ENCODE measurements at places on chromosomes 1 and 21. TPM values are rescaled to one million over a fixed set of nuclear protein-coding genes. Genes with fewer than 3 reads are reported as not detected.

GRCh38 chr21:27582948-27583430, 616.1 kb upstream of the ADAMTS5 start:
- DNase-seq: no peak

GRCh38 chr1:85093644-85094043, 45.3 kb upstream of the MCOLN3 start:
- no peak for DNase-seq

- no peak for DNase-seq
These were observed 4.1 kb downstream of the ZC3H12A start for GRCh38 chr1:37478451-37478881.

DNA sequence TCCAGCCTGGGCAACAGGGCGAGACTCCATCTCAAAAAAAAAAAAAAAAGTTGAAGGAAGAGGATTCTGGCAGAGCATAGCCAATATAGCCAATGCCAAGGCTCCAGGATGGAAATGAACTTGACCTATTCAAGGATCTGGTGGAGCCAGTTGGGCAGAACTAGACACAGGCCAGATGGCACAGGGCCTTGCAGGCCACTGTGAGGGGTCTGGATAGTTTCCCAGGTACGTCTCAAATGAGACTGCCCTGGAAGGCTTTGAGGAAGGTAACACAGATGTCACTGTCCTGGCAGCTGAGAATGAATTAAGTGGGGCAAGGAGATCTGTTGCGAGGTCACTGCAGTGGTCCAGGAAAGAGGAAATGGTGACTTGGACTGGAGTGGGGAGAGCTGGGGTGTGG, 12.0 kb upstream of the ARHGEF19 start:
- no peak for DNase-seq

- no peak for DNase-seq
These were observed 136.1 kb downstream of the TNFSF18 start for GRCh38 chr1:172914501-172915144.

GRCh38 chr1:8161546-8162105, 135.5 kb upstream of the ERRFI1 start:
- no peak for DNase-seq

DNA sequence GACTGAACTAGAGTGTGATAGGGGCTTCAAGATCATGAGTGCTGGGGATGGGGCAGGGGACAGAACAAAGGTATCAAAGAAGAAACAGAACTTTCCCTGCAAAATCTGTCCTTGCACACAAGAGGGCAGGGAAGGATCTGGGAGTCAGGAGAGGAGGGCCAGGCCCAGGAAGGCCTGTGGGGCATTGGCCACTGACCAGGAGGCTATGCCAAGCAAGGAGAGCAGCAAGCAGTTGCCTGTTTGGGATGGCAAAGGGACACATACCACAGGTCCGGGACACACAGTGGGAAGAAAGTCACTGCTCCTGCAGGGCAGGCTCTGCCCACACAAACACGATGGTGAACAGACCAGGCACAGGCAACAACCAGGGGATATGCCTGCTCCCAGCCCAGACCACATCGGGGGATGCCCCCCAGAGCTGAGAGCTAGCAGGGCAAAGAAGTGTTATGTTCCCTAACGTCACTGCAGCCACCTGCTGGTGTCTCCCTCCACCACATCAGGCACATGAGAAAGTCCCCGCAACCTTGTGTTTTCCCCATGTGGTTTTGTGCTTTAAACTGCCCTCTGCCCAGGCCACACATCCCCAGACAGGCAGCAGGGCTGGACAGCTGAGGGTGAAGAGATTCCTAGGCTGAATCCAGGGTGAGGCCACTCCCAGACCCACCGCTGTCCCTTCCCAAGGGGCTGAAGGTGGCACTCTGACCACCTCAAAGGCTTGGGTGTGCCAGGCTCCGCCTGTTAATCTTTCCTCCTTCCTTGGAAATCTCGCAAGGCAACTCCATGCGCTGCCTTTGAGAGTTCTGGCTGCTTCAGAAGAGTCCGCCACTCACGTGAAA, 53.6 kb downstream of the KIF21B start:
- DNase-seq: no peak

GRCh38 chr1:67616394-67616985, 68.5 kb upstream of the GADD45A start:
- DNase-seq: no peak

Gene GPBP1L1
- total RNA-seq: 146 TPM

Gene RHD
- total RNA-seq: not detected

Gene PLEKHN1
- 1.2 TPM for total RNA-seq

Gene PDPN
- 33.3 TPM for total RNA-seq

Gene COL11A1
- total RNA-seq: 0.56 TPM

Gene ETS2
- 160 TPM for total RNA-seq

Gene TP73
- 3.6 TPM for total RNA-seq

All from lower lobe of right lung (tissue), 2 donors.